CD4-positive, alpha-beta T cell (primary cell): ENCODE measurements at places on chromosomes 7 and 10.

DNA sequence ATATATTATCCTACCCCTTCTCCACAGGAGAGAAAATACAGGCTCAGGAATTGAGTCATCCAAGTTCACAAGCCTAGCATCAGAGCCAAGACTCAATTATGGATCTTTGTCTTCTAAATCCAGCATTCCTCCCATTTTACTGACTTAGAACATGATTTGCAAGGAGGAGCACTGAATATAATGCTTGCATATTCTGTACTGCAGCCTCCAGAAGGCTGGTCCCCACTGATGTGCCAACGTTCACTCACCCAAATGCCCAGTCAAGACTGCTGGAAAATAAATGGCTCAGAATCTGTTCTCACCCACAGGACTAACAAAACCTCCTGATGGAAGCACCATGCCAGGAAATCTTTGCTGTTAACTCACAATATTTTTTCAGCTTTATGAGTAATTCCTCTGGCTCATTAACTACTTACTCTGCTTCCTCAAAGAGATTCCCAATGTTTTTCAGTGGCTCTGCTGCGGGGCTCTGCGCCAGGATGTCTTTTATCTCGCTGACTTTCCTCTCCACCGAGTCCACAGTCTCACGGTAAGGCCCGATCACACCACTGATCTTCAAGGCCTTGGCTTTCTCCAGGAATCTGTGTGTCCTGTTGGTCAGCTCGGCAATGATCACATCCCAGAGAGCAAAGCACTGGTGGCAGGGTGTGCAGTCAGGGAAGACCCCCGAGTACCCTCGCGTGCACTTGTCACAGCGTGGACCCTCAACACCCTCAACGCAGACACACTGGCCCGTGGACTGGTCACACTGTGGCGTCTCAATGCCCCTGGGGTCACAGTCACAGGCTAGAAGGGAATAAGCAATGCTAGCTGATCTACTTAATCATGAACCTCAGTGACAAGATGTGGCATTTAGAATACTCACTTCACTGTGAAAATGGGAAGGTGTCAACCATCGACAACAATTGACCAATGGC is 48.8 kb downstream of the DLD start:
- no peak for DNase-seq

DNA sequence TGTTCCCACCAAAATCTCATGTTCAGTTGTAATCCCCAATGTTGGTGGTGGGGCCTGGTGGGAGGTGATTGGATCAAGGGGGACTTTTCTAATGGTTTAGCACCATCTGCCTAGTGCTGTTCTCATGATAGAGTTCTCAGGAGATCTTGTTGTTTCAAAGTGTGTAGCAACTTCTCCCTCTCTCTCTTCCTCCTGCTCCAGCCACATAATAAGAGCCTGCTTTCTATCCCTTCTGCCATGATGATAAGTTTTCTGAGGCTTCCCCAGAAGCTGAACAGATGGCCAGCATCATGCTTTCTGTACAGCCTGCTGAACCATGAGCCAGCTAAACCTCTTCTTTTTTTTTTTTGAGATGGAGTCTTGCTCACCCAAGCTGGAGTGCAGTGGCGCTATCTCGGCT is 910.6 kb downstream of the KCNMA1 start:
- DNase-seq, result no peak

DNA sequence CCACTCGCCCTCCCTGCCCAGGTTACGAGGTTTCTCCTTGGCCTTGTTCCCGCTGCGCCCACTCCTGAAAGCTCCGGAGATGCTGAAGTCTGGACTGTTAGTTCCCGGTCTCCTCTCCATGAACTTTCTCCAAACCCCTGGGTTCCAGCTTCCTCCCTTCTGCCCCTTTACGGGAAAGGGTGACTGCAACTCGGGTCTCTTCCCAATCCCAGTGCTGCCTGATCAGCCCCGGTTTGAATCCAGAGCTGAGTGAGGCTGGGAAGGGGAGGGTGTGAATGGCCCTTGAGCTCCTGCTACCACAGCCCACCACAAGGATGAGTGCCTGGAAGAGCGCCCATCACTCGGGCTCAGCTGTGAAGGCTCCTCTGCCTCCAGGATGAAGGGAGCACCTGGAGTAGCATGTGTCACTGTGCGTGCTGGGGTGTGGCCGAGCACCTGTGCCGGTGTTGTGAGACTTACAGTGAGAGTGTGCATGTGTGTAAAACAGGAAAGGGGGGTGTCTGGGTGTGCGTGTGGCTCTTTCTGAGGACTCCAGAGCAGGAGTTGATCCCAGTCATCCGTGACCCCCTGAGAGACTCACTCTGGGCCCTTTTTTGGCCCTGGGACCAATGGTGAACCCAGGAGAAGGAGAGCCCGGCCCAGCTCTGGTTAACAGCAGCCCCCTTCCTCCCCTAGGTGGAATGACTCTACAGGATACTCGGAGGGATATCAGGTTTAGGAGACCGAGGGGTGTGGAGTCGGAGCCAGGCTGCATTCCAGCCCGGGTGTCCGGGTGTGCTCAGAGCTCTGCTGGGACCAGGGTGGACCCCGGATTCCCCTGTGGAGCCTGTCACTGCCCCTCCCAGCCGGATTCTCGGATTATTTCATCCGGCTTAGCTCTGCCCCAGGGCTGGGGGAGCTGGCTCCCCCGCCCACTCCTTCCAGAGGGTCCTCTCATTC is 1.1 kb upstream of the ZNF467 start:
- peak; percentile 25 for DNase-seq

DNA sequence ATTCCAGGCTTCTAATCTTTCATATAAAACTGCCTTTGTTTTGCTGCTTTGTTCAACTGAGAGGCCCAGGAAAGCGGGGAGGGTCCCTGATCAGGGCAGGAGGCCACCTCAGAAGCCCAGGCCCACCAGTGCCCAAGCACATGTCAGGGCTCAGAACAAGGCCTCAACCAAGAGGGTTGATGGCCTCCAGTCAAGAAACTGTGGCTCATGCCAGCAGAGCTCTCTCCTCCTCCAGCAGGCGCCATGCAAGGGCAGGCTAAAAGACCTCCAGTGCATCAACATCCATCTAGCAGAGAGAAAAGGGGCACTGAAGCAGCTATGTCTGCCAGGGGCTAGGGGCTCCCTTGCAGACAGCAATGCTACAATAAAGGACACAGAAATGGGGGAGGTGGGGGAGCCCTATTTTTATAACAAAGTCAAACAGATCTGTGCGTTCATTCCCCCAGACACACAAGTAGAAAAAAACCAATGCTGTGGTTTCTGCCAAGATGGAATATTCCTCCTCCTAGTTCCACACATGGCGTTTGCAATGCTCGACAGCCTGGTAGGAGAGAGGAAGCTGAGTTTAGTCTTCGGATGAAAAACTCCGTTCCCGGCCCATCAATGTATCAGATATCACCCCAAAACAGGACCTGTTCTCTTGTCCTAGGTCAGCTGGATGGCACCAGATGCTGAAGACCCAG is 34.0 kb downstream of the PSAP start:
- DNase-seq, result no peak

DNA sequence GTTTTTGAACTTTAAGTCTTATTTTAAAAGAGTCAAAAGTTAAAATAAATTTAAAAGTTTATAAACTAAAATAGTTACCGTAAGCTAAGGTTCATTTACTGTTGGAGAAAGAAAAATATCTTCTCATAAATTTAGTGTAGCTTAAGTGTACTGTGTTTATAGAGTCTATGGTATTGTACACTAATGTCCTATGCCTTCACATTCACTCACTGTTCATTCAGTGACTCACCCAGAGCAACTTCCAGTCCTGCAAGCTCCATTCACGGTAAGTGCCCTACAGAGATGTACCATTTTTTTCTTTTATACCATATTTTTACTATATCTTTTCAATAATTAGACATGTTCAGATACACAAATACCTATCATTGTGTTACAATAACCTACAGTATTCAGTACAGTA is 97.6 kb downstream of the PTN start:
- no peak for DNase-seq

DNA sequence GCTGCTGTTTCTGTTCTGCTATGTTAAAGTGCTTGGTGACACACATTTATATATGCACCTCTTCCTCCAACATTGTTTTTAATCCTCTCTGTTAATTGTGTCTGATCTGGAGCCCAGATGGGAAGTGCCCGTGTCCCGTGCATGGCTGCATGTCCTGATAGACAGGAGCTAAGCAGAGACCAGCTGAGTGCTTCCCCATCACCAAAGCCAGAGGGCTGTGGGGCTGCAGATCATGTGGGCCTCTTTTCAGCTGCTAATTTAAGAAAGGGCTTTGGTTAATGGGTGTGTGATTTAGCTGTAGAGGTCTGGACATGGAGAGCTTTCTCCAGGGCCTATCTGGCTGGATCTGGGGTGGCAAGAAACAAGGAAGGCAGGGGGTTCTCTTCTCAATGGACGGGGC is 96.5 kb upstream of the NPS start:
- DNase-seq, result no peak

DNA sequence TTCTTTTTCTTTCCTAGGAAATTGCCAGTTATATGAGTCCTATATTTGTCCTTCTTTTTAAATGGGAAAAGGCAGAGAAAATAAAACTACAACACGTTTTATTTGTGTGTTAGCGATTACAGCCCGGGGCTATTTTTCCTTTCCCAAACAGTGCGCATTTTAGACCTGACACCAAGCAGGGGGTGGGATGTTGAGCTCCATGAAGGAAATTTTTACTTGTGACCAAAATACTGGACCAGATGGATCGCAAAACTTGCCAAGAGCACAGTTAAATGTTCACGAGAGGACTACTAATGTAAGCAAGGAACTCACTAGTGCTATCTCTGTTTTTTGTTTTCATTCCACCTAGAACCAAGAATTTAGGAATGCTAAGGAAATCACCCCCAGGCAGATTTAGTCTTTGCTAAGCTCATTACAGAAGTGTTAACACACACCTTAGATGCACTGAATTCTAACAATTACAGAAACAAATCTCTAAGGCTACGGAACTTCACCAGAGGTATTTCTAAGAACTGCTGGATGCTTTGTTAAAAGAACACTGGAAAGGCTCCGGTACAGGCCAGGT is 114.8 kb downstream of the JAZF1 start:
- no peak for DNase-seq

- DNase-seq, result peak; percentile 12
Measured at GRCh38 chr7:66099551-66100407, 14.9 kb upstream of the CRCP start.

DNA sequence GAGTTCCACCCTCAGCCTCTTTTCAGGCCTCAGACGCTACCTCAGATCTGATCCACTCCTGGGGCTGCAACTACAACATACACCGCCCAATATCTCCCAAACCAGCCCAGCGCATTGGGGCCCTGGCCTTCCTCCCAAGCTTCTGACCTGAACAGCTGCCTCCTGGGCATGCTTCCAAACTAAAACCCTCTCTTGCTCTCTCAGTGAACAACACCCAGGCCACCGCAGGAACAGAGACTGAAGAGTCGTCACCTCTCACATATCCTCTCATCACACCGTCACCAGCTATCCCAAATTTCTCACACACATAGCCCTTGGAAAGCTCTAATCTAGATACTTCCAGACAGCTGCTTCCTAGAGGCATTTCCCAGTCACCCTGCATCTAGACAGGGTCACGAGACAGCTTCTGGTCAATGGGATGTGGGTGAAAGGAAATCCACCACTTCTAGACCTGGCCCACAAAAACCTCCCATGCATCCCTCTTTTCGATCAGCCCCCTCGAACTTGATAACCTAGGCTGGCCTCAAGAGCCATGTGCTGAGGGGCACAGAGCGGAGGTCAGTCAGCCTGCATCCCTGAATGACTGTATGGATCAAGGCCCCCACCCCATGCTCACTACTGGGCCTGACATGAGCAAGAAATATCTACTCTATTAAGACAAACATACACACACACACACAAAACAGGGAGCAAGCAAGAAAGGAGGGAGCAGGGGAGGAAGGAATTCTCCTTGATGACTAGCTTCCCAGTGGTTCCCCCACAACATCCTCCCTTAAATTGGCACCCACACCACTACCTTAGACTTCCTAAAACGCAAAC is 1.8 kb downstream of the PARP12 start:
- peak; percentile 7 for DNase-seq

- DNase-seq, result no peak
Measured at GRCh38 chr10:86705905-86706304, 37.6 kb downstream of the LDB3 start.

DNA sequence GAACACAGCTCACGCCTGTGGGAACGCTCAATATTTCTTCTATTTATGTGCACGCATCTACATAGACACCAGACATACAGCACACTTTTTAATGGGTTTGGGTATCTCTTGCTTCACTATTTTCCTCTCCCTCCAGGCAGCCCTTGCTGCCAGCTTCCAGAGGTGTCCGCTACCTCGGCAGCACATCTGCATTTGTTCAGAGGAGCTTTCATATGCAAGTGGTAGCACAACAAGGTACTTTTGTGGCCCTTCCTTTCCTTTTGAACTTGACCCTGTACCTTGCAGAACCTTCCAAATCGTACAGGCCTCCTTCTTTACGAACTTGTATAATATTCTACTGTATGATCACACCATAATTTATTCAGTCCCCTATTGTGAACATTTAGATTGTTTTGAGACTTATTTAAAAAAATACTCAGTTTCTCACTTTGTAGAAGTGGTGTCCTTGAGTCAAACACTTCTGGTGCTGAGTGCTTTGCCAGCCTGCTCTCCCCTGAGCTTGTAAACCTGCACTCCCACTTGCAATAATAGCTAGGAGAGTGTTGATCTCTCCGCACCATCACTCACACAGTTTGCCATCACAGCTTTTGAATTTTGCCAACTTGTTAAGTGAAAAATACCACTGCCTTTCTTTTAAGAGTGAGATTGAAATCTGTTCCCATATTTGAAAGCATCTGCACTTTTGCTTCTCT is 106.0 kb upstream of the ZNF32 start:
- DNase-seq, result no peak

DNA sequence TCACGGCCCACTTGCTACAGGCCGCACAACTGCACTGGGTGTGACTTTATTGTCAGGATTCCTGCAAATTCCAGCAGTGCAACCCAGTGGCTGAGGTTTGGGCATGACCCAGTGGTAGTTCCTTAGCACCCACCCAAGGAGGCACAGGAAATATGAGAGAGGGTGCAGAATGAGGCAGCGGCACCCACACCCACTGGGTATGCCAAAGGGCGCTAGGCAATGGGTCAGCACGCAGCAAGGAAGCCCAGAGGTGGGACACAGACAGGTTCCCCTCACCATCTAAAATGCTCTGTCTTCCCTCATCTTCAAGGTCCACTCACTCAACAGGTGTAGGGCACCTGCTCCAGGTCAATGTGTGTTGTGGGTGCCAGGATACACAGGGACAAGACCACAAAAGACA is 357.8 kb upstream of the MKI67 start:
- DNase-seq, result no peak

DNA sequence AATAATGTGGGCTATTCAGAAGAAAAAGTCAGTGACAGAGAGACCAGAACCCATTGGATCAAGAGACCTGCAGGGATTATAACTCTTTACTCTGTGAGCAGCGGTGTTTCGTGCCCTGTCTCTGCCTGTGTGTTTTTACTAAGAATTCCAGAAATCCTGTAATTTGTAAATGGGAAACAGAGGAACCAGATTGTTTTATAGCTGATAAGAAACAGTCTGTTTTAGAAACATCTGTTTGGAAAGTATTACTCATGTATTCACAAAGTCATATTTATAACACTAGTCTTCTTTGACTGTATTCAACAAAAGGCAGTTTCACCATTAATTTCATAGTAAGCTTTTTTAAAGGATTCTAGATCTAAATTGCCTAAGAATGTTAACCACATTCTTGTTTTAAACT is 30.0 kb upstream of the VDAC2 start:
- DNase-seq, result no peak
